CD8-positive, alpha-beta T cell (primary cell): ENCODE measurements at places on chromosomes 12 and 14.
A peak's percentile ranks its signal among the peaks of the same experiment; 100 is the strongest.

DNA sequence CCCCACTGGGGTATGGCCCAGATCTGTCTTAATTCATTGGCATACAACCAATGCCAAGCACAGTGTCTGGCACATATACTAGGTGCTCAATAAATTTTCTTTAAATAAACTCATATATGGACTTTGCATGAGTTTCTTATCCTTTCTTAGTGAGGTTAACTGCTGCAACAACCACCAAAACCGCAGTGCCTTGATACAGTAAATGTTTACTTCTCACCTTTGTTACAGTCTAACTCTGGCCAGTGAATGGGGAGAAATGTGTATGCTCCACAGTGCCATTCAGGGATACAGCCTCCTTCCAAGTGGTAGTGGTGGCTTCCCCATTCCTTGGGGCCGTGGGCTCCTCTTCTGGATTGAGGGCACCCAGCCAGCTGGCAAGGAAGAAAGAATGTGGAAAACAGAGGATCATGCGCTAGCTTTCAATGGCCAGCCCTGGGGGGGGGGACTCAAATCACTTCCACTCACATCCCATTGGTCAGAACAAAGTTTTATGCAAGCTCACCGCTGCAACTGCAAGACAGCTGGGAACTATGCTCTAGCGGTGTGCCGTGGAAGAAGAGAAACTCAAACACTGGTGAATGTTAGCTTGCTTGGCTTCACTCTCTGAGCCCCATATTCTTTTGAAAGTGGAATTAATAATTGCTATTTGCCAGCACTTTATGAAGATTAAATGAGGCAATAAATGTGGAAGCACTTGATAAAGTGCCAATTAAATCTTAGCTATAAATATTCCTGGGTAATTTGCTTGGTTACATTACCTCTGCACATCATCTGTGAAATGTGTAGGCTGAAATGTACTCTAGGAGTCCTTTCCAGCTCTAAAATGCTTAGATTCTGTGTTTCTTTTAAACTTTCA lies 51.0 kb upstream of the SOCS2 start:
- no peak for DNase-seq

GRCh38 chr12:32240831-32241230 lies 134.2 kb downstream of the BICD1 start:
- DNase-seq = no peak

DNA sequence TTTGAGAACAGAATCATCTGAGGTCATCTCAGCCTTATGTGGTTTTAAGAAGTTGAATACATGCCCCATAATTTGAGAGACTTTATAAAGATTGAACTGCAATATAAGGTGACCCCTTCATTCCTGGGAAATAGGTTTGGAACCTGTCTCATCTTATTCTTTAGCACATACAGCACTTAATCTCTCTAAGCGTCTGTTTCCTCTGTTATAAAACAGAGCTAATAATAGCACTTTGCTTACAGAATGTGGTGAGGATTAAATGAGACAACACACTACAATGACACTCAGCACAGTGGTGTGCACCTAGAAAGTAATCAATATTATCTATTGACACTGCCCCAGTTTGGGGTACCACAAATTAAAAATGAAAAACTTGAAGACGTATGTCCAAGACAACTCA lies 102.1 kb downstream of the DUSP6 start:
- no peak for DNase-seq

- DNase-seq = no peak
Observed at GRCh38 chr12:53504004-53504920, 3.0 kb downstream of the NPFF start.

- no peak for DNase-seq
Observed at GRCh38 chr14:32492457-32492856, 163.4 kb downstream of the AKAP6 start.

DNA sequence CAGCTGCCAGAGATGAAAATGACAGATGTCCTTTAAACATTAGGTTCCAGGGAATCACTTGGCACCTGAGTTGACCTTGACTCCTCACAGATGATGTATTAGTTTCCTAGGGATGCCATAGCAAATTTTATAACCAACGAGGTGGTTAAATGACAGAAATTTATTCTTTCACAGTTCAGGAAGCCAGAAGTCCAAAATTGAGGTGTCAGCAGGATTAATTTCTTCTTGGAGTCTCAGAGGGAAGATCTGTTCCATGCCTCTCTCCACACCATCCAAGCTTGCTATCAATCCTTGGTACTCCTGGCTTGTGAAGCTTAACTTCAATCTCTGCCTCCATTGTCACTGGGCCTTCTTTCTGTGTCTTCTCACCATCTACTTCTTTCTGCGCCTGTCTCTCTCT lies 249.7 kb upstream of the BTG1 start:
- DNase-seq = no peak

GRCh38 chr14:94062344-94062940 lies 18.6 kb downstream of the DDX24 start:
- DNase-seq = no peak

GRCh38 chr12:66345956-66346355 lies 43.7 kb downstream of the HELB start:
- DNase-seq = no peak

GRCh38 chr12:105922670-105923102 lies 216.1 kb downstream of the NUAK1 start:
- DNase-seq = no peak

DNA sequence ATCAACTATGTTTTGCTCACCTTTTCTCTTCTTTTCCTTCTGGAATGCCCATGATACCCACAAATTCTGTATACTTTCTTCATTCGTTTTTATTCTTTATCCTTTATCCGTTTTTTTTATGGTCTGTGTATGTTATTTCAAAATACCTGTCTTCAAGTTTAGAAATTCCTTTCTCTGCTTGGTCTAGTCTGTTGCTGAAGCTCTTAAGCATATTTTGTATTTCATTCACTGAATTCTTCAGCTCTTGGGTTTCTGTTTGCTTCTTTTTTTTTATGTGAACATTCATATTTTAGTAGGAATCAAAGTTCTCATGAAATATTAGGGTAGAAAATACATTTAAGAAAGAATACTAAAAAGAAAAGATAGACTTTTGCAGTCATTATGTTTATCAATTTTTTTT lies 22.7 kb upstream of the GTF2A1 start:
- DNase-seq = no peak

- no peak for DNase-seq
Observed at GRCh38 chr14:76830556-76830955, 4.3 kb downstream of the LRRC74A start.

- DNase-seq = no peak
Observed at GRCh38 chr12:42892702-42893551, 303.4 kb upstream of the PRICKLE1 start.

- no peak for DNase-seq
Observed at GRCh38 chr12:2258025-2258424, 205.2 kb downstream of the CACNA1C start.

- DNase-seq = no peak
Observed at GRCh38 chr12:96402061-96402460, 1.8 kb upstream of the CDK17 start.

DNA sequence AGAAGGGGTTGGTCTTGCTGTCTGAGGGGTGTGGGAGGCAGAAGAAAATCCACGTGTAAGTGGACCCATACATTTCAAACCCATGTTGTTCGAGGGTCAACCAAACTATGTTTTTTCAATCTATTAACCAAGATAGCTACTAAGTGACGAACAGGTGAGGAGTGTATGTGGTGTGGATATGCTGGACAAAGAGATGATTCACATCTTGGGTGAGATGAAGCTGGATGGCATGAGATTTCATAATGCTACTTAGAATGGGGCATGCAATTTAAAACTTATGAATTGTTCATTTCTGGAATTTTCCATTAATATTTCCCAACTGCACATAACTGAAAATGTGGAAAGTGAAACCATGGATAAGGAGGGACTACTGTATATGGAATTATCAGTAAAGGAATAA lies 17.9 kb upstream of the KTN1 start:
- no peak for DNase-seq

DNA sequence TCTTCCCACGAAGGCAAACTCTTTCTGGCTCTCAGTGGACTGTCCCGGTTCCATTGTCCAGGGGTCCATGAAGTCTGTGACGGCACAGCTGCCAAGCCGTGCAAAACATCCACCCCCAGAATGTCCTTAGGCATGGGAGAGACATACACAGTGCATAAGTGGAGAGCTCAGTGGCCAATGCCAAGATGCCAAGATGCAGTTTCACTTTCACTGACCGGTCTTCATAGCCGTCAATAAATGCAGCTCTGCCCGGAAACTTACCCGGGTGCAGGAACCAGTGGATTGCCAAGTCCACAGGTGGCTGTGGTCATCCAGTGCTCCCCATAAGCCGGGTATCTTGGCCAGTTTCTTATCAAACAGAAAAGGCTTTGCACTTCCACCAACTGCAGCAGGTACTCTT lies 162.3 kb downstream of the PTCSC3 start:
- DNase-seq = no peak

DNA sequence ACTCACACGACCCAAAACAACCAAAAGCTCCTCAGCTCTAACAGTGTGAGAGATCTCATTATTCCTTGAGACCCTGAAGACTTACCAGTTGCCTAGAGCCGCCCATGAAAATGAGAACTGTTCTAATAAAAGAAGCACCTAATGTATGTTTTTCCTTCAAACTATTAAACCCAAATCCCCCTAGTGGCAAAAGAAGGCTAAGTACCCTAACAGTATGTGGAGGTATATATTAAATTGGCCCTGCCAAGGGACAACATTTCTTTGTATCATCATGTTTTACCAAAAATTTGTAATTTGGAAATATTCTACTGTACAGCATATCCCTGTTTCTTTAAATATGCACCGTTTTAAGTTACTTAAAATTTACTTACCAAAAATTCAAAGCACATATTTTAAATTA lies 38.0 kb upstream of the PPFIA2 start:
- DNase-seq = no peak

GRCh38 chr14:68705741-68706283 lies 87.1 kb downstream of the ZFP36L1 start:
- no peak for DNase-seq

DNA sequence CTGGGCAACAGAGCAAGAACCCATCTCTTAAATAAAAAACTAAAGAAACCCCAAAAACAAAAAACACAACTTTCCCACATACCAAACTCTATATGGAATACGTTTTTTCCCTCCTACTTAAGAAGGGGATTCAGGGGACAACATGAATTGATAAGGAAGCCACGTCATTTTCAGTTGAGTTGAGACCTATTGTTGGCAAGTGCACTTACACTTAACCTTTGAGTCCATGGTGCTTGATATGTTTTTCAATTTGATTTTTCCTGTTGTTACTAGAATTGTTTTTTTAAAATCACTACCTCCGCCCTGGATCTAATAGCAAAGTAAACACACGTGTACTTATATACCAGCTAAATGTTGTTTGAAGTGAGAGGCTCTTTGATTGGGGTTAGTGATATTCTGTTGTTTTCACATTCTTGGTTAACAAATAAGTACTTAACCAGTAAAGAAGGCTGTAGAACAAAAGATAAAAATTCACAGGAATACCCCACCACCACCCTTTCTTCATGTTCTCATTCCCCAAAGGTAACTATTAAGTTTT lies 2.0 kb downstream of the FAM177A1 start:
- DNase-seq = no peak

- DNase-seq = no peak
Observed at GRCh38 chr12:19144985-19145384, 15.5 kb downstream of the PLEKHA5 start.

- no peak for DNase-seq
Observed at GRCh38 chr12:69179786-69180185, 59.6 kb upstream of the CPSF6 start.

GRCh38 chr14:23054000-23054811 lies 3.1 kb downstream of the CDH24 start:
- peak; percentile 53 for DNase-seq

GRCh38 chr14:101790232-101790631 lies 28.7 kb downstream of the PPP2R5C start:
- DNase-seq = no peak

GRCh38 chr12:112740387-112740934 lies 51.1 kb upstream of the RPH3A start:
- DNase-seq = no peak

- no peak for DNase-seq
Observed at GRCh38 chr14:47763188-47763854, 87.9 kb upstream of the MDGA2 start.

DNA sequence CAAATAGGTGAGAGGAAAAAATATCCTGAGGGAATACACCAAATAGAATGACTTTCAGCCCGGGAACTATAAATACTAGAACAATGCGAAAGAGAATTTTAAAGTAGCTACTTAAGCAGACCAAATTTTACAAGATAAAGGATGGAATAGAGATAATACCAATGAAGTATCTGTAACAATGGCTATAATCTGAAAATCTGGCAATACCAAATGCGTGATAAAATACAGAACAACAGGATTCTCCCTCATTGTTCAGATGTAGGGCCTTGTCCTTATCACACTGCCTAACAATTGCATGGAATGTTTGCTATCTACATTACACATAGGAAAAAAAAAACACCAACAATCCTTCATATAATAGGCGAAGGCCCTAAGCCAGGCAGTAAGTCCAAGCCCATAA lies 815.4 kb upstream of the MDGA2 start:
- DNase-seq = no peak
